Activated T-cell treated with anti-CD3 and anti-CD28 coated beads for 48 hours (primary cell): ENCODE measurements at places on chromosomes 6 and 20.

DNA sequence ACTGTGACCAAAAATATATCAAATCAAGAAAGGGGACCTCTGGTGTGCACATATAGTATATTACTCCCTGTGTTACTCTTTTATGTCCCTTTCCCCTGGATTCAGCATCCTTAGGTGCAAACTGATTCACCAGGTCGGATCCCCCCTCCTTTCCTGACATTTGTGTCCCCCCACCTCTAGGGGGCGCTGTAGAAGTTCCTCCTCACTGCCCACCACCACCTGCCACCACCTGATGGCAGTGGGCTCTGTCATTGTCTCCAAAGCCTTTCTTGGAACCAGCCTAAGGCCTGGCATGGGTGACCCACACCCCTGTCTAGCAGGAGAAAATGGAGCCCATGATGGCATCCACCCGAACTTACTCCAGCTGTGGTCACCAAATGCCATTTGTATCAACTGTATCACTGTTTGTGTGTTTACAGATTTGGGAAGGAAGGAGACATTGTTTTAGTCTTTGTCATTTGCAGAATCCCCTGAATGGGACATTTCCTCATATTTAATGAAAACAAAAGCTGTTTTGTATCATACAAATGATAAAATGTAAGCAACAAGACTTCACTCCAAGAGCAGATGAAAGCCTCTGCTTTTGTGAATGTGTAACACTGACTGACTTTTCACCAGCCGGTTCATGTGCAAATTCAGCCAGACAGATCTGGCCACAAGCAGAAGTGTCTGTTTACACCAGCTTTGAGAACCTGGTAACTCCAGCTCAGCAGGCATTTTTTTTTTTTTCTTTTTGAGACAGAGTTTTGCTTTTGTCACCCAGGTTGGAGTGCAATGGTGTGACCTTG is 66.2 kb downstream of the ARMC2 start:
- DNase-seq, result peak; percentile 13

GRCh38 chr6:37602801-37603200 is 94.9 kb downstream of the MDGA1 start:
- DNase-seq, result no peak

DNA sequence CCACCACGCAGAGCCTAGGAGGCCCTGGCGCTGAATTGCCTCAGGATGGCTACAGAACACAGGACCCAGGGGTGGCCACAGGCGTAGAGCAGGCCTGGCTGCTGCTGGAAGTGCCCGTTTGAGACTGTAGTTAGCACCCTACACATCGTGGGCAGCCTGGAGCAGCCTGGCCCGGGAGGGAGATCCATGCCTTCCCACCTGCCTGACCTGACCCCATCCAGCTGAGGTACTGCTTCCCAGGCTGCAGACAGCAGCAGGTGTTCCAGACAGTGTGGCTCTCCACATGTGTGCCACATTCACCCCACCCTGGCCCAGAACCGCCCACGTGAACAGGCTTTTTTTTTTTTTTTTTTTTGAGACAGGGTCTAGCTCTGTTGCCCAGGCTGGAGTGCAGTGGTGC is 20.9 kb upstream of the MAP1LC3A start:
- no peak for DNase-seq

GRCh38 chr6:143976806-143977349 is 31.2 kb downstream of the PLAGL1 start:
- no peak for DNase-seq

GRCh38 chr6:147285087-147285855 is 81.1 kb downstream of the STXBP5 start:
- DNase-seq, result no peak

DNA sequence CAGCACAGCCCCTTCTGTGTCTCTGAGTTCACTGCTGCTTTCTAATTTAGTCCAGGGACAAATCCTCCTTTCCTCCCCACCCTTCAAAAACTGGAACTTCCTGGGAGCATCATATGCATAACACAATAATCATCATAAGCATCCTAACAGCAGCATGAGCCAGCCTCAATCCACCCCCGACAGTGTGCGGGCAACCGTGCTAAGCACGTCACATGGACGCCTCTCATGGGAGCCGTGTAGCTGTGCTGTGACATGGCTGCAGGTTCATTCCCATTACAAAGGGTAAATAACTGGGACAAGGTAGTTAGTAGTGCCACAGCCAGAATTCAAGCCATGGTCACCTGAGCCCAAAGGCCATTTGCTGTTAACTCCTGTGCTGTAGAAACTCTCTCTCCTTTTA is 24.5 kb upstream of the ULBP3 start:
- no peak for DNase-seq

GRCh38 chr6:69398729-69399128 is 398.1 kb downstream of the LMBRD1 start:
- DNase-seq, result no peak

DNA sequence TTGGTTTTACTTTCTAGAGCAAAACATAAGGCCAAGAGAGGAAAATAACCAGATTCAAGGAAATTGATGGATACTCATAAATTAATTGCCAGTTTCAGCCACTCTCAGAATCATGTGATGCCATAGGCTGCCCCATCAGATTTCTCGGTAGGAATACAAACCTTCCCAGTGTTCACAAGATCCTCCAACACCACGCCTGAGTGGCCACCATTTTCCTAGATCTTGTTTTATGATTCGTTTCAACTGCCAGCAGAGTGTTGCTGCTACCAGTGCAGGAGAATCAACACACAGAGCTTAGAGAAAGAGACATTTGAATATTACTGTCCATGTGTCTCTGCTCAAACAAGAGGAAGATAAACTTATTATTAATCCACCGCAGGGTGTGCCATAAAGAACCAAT is 434.2 kb upstream of the CDH4 start:
- no peak for DNase-seq

DNA sequence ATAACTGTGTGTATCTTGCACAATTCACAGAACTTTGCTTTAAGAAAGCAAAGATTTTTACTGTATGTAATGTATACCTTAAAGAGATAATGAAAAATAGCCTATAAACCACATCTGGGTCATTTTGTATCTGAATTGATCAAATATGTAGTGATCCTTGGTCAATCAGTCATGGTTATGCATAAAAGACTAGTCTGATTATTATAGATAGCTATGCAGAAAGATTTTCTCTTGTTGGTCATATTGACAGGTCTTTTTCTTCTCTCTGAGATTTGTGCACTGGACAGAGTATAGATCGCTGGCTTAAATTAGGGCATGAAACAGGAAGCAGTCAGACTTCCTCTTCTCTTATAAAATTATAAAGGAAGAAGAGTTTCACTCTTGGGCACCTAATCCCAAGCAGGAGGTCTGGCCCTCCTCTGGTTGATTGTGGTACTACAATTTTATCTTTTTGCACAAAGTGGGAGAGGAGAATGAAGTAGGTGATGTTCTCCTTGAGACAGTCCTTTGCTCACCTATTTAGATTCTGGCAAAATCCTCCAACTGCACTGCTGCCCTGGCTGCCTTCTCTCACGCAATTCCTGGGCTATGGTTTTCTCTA is 380.9 kb upstream of the RGS17 start:
- DNase-seq, result no peak

DNA sequence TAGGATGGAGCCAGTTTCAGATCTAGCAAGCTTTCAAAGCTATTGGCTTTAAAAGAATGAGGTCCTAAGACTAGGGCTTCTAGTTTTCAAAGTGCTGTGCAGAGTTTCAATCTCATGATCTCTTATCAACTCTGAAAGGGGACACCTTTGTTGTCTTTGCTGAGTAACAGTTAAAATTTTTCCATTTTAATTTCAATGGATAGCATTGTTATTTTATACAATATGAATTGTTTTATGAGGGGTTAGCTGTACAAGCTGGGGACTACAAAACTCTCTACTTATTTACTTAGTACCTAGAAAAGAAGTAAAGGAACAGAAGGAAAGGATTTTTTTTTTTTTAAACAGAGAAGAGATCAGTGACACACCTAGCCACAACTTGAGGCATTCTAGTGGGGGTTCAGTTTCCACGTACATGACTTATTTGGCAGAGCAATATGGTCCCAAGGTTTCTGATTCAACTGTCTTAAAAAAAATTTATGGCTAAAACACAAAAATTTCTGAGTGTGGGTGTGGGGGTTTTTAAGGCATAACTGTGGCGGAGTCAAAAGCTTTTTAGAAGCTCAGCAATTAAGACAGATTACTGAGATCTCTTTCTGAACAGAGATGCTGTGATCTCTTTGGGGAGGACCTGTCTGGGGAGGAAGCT is 46.1 kb upstream of the JAG1 start:
- DNase-seq, result no peak

DNA sequence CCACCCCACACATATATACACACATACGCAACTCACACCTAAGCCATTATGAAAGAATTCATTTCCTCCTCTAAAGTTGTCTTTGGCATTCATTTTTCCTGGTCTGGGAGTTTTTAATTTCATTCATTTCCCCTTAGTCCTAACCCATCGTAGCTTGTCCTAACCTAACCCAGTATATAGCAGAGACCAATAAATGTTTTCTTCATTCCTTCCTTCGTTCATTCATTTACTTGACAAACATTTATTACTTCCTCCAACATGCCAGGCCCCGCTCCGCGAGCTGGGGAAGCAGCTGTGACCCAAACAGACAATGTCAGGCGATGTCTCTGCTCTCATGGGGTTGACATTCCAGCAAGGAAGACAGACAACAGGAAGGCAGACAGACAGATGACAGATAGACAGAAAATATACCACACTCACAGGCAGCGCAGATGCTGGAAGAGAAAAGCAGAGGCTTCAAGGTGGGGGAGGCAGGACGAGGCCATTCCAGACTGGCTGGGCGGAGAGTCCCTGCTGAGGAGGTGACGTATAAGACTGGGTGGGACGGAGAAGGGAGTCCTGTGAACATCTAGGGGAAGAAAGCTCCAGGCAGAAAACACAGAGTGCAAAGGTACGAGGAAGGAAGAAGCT is 33.7 kb upstream of the SIRPA start:
- DNase-seq, result no peak

DNA sequence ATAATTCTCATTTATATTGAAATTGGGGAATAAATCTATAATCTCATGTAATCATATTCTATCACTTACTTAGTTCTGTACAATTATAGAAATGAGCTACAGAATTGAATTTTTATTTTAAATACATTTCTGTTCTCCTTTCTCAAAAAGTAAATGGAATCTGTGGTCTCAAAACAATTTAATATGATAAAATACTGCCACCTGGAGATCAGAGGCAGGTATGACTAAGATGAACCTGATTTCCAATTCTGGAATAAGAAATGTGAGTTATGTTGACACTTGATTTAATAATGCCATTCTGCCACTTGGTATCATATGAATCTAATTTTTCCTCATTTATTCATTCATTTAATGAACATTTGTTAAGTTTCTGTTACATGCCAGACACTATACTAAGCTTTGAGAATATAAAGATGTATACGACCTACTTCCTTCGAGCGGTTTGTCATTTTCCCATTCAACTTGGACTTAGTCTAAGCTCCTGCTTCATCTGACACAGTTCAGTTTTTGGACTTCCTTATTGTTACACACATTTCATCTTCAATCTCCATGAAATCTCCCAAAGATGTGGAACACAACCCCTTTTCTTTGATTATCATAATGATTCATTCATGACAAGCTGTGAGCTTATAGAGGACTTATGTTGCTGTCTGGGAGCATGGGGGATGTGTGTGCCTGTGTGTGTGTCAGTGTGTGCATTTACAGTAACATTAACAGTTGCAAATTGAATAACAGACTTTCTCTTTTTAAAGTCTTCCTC is 7.5 kb upstream of the CCDC28A start:
- DNase-seq, result no peak

DNA sequence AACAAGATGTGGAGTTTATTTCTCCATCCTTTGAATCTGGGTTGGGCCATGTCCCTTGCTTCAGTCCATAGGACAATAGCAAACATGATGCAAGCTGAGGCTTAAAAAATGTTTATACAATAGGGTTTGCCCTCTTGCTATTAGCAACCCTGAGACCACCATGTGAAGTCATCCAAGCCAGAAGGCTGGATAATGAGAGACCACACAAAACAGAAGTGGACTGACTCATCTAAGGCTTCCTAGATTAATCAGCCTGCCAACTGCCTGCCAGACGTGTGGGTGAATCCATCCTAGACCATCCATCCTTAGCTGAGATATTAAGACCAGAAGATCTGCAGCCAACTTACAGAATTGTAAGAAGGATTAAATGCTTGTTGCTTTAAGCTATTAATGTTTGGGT is 38.1 kb upstream of the ISM1 start:
- DNase-seq, result peak; percentile 10

DNA sequence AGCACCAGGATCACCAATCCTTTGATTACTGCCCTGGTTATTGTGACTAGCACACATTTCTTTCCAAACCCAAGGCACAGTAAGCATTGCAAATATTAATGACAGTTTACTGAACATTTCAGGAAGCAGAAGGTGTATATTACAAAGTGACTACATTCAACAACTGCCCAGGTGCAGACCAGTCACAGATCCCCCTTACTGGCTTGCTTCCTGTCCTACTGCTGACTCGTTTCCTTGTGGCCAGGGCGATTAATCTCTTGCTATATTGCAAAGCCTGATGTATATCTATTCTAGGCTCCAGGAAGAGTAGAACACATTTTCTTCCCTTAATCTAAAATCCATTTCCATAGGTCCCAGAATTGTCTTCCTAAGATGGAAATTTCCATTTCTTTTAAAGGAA is 77.2 kb upstream of the EPHA7 start:
- DNase-seq, result no peak

DNA sequence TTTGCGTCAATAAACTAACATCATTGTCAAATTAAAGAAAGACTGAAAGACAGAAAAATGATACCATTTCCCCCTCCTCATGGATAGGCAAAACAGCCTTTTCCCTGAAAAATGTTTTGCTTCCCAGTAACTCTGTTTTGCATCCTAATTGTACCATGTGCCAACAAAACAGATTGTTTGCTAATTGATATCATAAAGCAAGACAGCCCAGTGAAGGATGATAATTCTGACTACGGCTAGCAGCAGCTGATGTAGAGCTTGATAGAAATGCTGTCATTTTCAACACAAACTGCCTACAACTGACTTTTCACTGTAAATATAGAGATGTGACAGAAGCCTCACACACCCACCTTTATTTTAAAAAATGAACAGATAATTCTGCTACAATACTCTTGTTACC is 1061.6 kb downstream of the HACE1 start:
- no peak for DNase-seq

GRCh38 chr6:151689499-151690201 is 117.8 kb upstream of the ESR1 start:
- no peak for DNase-seq
